ENCODE measurements at places on chromosomes 5 and 9. TPM values are rescaled to one million over a fixed set of nuclear protein-coding genes. Genes with fewer than 3 reads are reported as not detected.

Gene SPRY4
- total RNA-seq, result 0.91 TPM

Gene SPATA31C1
- total RNA-seq, result not detected

GRCh38 chr5:69300537-69301203 lies 31.9 kb downstream of the CCDC125 start:
- DNase-seq, result no peak

- DNase-seq, result no peak
Observed at GRCh38 chr5:64839936-64840335, 71.2 kb downstream of the CWC27 start.

GRCh38 chr5:37198061-37198460 lies 51.1 kb downstream of the CPLANE1 start:
- peak; percentile 12 for DNase-seq

DNA sequence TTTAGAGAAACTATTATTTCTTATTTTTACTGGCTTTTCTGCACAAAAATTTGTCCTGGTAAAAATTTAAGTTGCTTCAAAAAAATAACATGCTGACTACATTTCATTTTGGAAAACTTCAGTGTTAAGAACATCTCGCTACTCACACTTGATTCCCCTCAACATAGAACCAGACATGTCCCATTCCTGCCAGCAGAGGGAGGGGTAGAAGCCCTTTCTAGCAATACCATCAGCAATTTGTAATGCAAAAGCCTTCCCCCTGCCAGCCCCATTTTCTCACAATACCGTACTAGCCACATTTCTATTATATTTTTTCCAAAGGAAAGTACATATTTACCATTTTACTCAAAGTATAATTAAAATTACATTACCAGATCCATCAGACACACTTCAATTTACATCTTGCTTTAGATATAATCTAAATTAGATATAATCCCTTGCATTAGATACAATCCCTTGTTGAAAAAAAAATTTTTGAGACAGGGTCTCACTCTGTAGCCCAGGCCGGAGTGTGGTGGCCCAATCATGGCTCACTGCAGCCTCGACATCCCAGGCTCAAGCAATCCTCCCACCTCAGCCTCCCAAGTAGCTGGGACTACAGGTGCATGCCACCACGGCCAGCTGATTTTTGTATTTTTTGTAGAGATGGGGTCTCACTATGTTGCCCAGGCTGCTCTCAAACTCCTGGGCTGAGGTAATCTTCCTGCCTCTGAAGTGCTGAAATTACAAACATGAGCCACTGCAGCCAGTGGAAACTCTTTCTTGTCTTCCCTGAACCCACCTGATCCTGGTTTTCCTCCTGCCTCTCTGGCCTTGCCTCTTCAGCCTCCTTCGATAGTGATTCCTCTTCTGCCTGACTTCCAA lies 39.6 kb upstream of the IDNK start:
- DNase-seq, result no peak

Gene CANX
- 571 TPM for total RNA-seq

GRCh38 chr5:160289356-160289651 lies 23.1 kb downstream of the CCNJL start:
- no peak for DNase-seq

DNA sequence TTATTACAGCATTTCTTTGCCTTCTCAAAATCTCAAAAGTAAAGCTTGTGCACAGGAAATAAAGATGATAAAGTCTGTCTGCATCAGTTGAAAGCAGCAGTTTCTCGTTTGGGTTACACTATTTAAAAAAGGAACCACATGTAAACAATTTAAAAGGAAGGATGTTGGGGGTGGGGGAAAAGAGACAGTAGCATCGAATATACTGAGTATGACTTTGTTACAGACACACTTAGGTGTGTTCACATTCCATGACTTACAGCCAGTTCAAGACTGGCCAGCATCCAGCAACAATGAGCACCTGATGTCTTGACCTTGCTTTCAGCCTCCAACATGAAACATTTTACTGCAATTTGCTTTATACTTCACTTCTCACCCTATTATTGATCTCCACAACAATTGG lies 8.7 kb downstream of the GAPT start:
- DNase-seq, result no peak

- DNase-seq, result no peak
Observed at GRCh38 chr9:37914154-37914551, 10.2 kb upstream of the SLC25A51 start.

DNA sequence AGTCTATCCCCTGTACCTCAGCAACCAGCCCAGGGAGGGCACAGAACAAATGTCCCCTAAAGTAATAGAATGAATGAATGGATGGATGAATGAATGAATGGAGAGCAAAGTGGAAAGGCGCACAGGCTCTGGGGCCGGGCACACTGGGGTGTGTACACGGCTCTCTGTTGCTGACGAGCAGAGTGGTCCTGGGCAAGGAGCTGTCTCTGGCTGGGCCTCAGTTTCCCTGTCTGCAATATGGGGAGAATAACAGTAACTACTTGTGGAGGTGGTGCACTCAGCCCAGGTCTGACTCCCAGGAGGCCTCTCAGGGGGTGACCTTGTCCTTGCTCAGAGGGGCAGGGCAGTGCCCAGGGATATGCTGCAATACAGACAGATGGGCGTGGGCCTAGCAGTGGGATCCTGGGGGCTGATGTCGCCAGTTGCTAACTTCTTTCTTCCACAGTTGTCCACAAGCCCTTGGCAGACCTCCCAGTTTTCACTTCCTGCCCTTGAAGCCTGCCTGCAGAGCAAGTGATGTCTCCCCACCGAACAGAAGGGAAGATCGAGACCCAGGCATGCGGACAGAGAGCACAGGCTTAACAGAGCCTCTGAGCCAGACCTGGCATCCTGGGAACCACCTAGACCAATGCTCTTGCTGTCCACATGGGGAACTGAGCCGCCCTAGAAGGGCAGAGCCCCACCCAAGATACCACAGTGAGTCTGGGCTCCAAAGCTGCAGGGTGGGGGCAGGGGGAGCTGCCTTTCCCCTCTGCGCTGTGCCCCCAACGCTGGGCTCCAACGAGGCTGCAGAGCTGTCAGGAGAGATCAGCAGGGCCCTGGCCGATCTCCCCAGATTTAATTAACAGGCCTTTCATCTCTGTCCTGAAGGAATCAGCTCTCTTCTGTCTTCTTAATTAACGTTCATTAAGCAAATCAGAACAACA lies 13.6 kb upstream of the LAMC3 start:
- no peak for DNase-seq

Gene GABRA6
- not detected for total RNA-seq

- peak; percentile 4 for DNase-seq
Observed at GRCh38 chr5:111627862-111628261, 115.5 kb upstream of the STARD4 start.

- DNase-seq, result no peak
Observed at GRCh38 chr5:135402031-135402430, 3.0 kb upstream of the MACROH2A1 start.

DNA sequence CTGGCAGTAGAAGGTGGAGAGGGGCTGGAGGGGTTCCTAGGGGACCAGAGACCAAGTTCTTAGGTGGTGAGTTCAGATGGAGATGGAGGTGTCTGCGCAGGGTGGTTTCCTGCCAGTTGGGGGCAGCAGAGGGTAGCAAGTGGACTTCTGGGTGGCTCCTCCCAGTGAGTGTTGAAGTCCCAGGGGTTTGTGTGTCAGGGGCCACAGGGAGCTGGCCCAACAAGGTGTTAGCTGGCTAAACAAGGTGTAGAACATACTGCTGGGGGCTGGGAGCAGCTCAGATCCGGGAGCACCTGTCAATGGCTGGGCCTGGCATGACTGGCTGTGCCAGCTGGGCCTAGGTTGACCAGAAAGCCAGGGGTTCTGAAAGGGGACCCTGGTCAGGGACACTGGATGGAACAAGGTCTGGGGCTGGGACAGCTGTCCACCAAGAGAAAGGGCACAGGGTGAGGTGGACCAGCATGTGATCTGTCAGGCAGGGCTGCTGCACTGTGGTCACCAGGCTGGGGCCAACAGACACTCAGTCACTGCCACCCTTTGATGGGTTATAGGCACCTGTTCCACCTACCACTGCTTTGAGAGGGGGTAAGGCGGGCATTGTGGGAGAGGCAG lies 35.6 kb downstream of the DAB2IP start:
- DNase-seq, result peak; percentile 67

GRCh38 chr5:177973066-177973635 lies 22.9 kb downstream of the PROP1 start:
- DNase-seq, result no peak

DNA sequence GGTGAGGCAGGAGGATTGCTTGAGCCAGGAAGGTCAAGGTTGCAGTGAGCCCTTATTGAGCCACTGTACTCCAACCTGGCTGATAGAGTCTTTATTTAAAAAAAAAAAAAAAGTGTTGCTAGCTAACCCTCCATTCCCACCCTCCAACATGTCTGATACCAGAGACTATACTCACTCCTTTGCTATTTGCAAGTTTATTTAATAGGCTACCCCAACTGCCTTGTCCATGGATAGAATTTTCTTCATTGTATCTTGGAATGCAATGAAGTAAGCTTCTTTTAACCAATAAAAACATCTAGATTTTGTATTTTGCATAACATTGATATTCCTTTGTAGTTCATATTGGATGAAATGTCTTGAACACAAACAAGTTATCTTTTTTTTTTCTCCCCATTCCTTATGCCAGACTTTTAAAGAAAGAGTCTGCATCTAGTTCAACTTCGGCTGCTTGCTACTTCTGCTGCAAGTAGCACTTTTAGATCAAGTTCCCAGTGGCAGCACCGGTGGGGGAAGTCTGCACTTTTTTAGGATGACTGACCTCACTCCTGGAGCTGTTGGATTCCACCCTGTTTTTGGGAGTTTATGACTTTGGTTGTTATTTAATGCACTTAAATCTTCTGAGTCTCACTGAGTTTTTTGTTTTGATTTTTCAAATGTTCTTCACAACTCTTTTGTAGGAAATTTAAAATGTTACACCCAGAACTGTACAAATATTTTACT lies 112.5 kb downstream of the UHRF2 start:
- DNase-seq, result no peak

Gene ZNF462
- not detected for total RNA-seq

DNA sequence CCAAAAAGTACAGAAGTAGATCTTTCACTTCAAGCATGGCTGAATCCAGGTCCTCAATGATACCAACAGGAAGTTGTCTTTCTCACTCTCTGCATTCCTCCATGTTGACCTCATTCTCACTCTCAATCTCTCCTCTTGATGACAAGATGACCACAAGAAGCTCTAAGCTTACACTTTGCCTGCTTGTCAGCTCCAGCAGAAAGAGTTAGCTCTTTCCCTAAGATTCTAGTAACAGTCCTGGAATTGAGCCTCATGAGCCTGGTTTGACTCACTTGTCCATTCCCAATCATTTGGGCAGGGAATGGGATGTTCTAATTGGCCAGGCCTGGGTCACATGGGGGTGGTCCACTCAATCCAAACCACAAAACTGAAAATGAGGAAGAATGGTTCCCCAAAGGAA lies 3.3 kb upstream of the CLTA start:
- DNase-seq, result no peak

Gene IFNK
- total RNA-seq, result not detected

Gene KCNV2
- not detected for total RNA-seq

Gene MRNIP
- 12.3 TPM for total RNA-seq

Measured in activated naive CD8-positive, alpha-beta T cell treated with anti-CD3 and anti-CD28 coated beads for 36 hours (primary cell).